NCI-H1105 treated with DMSO at 0.1 percent for 48 hours (cell line): ENCODE measurements at places on chromosomes 16 and 17.

GRCh38 chr17:79490530-79490929 is 120.3 kb downstream of the RBFOX3 start:
- no peak for DNase-seq

DNA sequence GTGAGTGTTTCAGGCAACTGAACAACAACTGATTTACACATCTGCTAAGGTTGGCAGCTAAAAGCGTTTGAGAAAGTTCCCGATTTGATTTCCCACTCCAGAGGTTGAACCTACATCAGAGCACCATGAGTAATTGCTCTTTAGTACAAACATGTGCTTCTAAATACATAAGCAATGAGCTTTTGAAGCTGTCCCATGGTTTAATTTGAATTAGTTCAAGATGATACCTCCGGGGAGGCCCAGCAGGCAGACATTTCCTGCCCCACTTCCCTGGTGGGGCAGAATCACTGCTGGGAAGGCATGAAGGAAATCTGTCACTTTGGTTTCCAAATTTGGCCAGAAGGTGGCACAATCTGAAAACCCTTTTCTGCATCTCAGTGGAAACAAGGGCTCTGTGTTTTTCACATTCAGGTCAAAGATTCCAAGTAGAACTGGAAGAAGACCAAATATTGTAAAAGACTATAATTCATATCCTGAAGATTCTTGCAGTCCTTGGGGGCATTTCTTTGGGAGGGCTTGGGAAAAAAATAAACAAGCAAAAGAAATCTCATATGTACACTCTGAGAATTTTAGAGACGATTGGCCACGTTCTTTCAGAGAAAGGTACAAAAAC is 176.2 kb upstream of the FAM20A start:
- DNase-seq: peak; percentile 42

DNA sequence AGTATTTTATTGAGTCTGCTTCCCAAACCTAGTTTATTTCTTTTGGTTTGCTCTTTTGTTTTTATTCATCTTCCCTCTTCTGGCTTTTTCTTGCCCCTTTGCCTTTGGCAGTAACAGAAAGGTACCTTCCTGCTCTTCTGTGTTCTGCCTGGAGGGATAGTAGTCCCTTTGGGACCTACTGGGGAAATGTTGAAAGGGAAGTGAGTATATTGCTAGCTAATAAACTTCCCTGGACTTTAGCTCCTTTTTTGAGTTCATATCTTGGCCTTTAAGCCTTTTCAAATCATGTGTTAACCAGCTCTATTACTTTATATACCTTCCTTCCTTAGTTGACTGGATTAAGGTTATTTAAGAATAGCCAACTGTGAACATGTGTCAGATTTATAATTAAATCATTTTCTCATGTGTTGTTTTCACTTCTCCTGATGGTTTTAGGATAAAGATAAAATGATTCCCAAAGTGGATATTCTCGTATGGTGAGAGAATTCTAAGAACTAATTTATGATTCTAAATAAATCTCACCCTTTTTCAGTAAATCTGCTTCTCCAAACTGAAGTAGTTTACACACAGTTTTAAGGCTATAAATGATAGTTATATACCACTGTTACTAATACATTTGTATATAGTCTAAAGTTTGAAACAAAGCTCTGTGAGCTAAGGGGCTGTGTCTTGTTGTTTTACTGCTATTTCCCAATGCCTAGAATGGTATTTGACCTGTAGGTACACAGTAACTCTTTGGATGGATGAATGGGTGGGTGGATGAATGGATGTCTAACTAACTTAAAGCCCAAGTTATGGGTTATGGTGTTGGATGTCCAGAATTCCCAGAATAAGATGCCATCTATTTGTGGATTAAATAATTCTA is 45.7 kb downstream of the OMG start:
- no peak for DNase-seq

GRCh38 chr16:68332411-68333121 is 21.7 kb downstream of the PRMT7 start:
- DNase-seq: no peak

- no peak for DNase-seq
Observed at GRCh38 chr17:8105957-8106398, 12.3 kb downstream of the ALOXE3 start.

GRCh38 chr17:55319933-55320593 is 55.3 kb downstream of the HLF start:
- DNase-seq: no peak

- DNase-seq: no peak
Observed at GRCh38 chr16:77223184-77223583, 24.0 kb downstream of the SYCE1L start.

- DNase-seq: no peak
Observed at GRCh38 chr16:78628461-78629045, 529.1 kb downstream of the WWOX start.

DNA sequence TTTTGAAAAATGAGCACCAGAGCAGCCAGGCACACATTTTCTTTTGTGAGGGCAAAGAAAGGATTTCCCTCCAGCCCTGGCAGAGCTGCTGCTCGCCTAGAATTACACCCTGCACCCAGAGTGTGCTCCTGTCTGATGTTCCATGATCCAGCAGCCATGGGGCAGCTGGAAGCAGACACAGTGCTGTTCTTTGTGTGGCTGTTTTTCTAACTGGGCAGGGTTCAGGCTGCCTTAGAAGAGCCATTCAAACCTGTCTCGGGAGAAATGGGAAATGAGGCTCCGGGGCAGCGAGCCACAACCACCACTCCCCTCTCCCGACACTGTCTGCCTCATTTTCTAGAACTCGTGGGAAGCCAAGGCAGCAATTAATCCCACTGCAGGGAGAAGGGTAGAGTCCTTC is 28.9 kb downstream of the LITAF start:
- no peak for DNase-seq

GRCh38 chr16:8853150-8853549 is 15.7 kb downstream of the CARHSP1 start:
- DNase-seq: no peak

- DNase-seq: no peak
Observed at GRCh38 chr17:69834494-69834893, 240.5 kb upstream of the KCNJ16 start.

GRCh38 chr16:61797296-61797795 is 238.9 kb downstream of the CDH8 start:
- no peak for DNase-seq

GRCh38 chr17:38425031-38425430 is 3.2 kb upstream of the ARHGAP23 start:
- no peak for DNase-seq

GRCh38 chr17:66317629-66318028 is 15.2 kb downstream of the PRKCA start:
- no peak for DNase-seq

DNA sequence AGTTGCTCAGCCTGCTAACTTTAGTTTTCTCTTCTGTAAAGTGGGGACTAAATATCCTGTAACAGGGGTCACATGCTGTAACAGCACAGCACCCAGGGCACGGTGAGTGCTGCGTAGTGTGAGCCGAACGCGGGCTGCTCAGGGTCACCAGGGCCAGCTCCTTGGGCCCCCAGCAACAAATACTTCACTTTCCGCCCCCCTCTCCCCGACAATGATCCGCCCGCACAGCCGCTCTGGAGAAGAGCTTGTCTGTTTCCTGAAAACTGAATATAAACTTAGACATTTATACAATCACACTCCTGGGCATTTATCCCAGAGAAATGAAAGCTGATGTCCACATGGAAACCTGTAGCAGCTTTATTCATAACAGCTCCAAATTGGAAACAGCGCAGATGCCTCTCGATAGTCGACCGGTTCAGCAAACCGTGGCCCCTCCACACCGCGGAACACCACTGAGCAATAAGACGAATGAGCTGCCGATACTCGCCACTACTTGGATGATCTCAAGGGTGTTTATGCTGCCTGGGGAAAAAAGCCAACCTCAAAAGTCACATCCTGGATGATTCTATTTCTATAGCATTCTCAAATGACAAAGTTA is 267.2 kb downstream of the PARN start:
- no peak for DNase-seq

GRCh38 chr16:88809068-88809675 is 2.6 kb downstream of the APRT start:
- no peak for DNase-seq

GRCh38 chr17:81287741-81288430 is 7.2 kb downstream of the SLC38A10 start:
- DNase-seq: no peak

DNA sequence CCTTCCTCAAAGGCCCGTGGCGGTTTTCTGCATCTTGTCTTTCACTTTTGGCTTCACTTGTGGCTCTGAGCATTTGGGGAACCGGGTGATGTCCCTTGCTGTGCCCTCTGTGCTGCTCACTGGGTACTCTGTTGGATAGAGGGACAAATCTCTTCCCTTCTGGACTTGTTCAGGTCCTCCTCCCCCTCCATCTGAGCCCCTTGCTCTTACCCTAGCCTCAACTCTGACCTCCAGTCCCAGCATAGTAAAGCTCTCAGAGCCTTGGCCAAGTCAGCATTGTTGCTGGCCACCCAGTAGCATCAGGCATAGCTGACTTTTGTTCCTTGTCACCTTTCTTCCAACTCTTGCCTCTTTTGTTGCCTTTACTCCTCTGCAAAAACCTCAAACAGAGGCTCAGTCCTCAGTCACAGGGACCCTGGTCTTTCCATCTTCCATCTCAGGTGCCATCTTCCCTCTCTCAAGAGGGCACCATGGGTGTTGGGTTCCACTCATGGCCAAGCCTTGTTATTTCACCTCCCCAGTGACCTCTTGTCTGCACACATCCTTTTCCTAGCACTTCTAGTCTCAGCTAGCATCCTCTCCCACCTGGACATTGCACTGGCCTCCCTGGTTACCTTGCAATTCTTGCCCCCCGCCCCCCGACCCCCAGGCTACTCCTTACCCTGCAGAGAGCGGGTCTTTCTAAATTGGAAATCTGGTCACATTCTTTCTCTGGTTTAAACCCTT is 393 bp upstream of the PSMB10 start:
- no peak for DNase-seq

DNA sequence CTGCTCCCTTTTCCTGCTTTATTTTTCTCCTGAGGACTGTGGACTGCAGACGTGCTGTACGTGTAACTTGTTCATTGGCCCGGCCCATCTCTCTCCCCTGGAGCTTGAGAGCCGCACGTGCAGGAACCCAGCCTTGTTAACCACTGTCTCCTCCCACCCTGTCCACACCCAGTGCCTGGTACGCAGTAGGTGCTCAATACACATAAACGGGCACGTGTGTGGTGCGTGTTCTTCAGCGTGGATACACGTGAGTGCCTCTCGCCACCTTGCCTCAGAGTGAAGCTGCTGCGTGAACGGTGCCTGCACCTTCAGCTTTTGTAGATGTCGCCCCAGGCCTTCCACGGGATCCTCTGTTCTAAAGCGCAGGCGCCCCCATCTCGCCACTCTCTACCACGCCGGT is 96.3 kb upstream of the CHMP6 start:
- DNase-seq: no peak

DNA sequence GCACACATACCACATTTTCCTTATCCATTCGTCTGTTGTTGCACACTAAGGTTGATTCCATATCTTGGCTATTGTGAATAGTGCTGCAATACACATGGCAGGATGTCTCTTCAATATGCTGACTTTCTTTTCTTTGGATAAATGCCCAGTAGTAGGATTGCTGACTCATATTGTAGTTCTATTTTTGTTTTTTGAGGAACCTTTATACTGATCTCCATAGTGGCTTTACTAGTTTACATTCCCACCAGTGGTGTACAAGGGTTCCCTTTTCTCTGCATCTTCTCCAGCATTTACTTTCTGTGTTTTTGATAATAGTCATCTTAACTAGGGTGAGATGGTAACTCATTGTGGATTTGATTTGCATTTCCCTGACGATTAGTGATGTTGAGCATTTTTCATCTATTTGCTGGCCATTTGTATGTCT is 118.1 kb downstream of the STXBP4 start:
- peak; percentile 2 for DNase-seq

- DNase-seq: no peak
Observed at GRCh38 chr17:27519550-27519949, 63.3 kb downstream of the KSR1 start.

DNA sequence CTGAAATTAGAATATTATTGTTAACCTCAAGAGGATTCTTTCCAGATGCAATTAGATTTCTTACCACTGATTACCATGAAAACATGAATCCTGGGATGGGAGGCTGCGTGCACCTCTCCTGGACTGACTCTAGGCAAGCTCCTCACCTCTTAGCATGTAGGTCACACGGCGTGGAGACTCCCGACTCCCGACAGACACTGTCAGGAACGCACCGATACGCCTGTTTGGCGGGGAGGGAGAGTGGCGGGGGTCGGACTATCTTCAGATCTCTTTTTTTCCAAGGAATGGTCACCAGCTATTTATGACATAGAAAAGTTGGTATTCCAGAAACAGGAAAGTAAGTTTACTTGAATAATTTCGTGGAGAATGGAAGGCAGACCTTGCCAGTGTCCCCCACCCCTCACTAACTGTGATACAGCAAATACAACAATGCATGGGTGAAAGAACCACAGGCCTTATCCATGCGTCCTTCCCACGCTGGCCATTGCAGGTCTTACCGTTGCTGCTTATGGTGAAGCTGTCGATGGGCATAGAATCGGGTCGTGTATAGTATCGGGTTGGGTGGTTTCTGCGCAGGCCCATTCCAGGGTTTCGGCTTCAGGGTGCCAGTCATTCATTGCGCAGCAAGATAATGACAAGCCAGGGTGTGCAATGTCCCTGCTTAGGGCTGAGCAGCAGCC is 62.6 kb upstream of the ENDOV start:
- no peak for DNase-seq

DNA sequence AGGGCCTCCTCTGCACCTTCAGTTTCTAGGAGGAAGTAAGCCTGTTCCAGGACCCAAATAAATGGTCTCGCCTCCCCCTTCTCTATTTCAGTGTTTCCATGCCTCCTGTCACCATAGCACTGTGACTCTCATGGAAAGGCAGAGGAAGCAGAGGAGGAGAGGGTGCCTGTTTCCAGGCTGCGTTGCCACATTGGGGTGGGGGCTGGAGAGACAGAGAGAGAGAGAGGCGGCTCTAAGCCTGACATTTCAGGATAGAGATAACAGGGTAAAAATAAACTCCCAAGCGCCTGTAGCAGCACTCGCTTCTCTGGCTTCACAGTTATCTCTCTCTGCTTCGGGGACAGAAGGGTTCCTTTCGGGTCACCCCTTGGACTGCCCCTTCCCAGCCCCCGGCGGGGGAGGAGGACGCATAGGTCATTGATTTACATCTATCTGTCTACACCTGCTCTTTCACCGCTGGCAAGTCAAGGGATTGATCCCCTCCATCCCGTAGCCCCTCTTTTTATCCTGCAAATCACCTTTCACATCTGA is 71.2 kb upstream of the MRTFB start:
- DNase-seq: no peak

- DNase-seq: no peak
Observed at GRCh38 chr17:77750427-77751043, 208.0 kb upstream of the TNRC6C start.
